OCI-M1 (cell line): ENCODE measurements at places on chromosomes 6 and 20.

GRCh38 chr20:15515691-15516090, 1057.6 kb downstream of the KIF16B start:
- peak; percentile 32 for DNase-seq

DNA sequence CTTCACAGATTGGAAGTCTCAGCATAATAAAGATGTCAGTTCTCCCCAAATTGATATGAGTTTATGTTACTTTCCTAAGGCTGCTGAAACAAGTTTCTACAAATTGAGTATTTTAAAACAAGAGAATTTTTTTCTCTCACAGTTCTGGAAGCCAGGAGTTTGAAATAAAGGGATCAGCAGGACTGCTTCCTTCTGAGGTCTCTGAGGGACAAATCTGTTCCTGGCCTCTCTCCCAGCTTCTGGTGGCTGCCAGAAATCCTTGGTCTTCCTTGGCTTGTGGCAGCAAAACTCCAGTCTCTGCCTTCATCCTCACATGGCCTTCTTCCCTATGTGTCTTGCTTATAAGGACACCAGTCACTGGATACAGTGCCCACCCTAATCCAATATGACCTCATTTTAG, 136.1 kb downstream of the TFAP2A start:
- DNase-seq: no peak

DNA sequence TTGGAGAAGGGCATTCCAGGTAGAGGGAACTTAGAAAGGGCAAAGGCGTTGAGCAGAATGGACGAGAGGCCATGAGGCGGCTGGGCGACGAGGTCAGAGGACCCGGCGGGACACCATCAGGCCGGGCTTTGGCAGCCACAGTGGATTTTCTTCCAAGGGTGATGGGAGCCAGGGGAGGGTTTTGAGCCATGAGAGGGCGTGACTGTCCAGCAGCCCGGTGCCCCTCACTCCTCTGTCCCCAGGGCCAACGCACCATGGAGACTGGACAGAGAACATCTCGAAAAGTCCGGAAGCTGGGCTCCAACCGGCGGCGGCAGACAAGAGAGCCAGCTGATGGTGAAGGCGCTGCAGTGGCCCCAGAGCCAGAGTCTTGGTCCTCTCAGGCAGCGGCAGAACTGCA, 6.4 kb downstream of the RAB44 start:
- no peak for DNase-seq

GRCh38 chr6:117552618-117553017, 49.7 kb downstream of the GOPC start:
- DNase-seq: no peak

DNA sequence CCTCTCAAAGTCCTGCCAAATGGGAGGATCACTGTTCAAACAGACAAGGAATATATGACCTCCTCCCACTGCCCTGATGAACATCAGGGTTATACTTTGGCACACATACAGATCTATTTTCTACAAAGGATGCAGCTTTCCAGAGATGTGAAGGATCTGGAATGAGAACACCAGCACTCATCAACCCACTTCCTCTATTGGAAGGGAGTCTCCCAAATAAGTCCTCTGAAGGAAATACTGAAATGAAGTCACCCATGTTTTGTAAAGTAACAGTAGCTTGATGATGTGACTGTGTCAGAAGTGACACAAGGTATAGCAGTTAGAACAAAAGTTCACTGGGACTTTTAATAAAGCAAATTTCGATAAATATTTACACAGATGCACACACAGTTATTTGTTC, 104.9 kb downstream of the OGFRL1 start:
- DNase-seq: peak; percentile 8

GRCh38 chr6:157563611-157564284, 182.8 kb downstream of the ZDHHC14 start:
- no peak for DNase-seq

DNA sequence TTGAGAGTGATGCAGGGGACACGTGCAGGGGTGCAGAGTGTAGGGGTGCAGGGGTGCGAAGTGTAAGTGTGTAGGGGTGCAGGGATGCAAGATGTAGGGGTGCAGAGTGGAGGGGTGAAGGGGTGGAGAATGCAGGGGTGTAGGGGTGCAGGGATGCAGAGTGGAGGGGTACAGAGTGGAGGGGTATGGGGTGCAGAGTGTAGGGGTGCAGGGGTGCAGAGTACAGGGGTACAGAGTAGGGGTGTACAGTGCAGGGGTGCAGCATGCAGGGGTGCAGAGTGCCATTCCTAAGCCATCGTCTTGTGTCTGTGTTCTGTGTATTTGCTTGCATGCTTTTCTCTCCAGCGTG, 345.4 kb downstream of the TAF4 start:
- DNase-seq: no peak

DNA sequence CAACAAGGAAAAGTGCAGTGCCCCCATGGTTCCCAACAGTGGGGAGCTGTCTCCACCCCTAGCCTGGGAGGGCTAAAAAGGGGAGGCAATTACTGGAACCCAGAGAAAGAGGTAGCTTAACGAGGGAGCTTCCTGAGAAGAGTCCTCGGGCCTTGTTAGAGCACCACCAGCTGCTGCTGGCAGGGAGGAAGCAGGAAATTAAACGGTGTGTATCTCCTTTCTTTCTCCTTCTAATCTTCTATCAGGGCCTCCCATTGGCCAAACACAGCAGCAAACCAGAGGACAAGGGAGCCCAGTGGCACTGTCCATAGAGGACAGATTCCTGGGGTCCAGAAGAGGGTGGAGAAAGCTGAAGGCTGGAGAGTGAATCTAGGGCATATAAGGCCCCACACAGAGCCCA, 7.6 kb upstream of the BTN2A2 start:
- no peak for DNase-seq

DNA sequence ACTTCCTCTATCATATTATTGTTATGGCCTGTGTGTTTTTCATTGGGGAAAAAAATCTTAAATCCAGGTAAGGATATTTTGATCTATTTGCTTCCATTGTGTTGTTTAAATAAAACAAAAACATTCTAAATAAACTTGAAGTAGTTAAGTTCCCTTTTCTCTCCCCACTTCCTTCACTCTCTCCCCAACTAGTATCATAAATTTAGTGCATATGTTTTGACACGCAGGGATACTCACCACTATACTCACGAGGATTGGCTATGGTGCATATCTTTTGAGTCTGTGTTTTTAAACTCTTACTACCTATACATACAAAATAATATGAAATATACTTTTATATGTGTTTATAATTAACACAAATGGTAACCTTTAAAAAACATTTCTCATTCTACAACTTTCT, 5.2 kb downstream of the TTLL9 start:
- peak; percentile 6 for DNase-seq

- DNase-seq: no peak
Observed at GRCh38 chr6:158839796-158840195, 20.6 kb upstream of the EZR start.

GRCh38 chr6:167113935-167114910, 8.7 kb upstream of the CCR6 start:
- no peak for DNase-seq

- DNase-seq: no peak
Observed at GRCh38 chr6:167122827-167123657, at the start of gene CCR6. TSS of gene CCR6 (plus strand) at chr6:167123096. CDS start at chr6:167136135, 13,039 bp downstream.

DNA sequence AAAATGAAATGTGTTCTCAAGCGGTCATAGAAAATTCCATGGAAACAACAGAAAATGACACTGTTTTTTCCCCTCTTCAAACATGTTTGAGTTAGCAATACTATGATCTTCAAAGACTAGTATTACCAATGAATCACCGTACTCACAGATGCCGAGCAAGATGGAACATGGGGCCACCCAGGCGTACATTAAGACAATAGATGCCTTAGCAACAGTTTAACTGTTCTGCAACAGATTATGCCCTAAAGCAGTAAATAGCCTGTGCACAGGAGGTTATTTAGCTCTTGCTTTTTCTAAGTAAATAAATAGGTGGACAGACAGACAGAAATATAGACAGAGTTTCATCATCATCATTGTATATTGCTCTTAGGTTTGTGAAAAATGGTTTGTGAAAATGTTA, 284.0 kb upstream of the DEFB112 start:
- DNase-seq: no peak

GRCh38 chr20:13041574-13042457, 33.0 kb downstream of the SPTLC3 start:
- DNase-seq: no peak

- DNase-seq: no peak
Observed at GRCh38 chr6:137952247-137952646, 85.2 kb downstream of the TNFAIP3 start.

- peak; percentile 53 for DNase-seq
Observed at GRCh38 chr20:61886721-61887595, 178.7 kb downstream of the TAF4 start.

DNA sequence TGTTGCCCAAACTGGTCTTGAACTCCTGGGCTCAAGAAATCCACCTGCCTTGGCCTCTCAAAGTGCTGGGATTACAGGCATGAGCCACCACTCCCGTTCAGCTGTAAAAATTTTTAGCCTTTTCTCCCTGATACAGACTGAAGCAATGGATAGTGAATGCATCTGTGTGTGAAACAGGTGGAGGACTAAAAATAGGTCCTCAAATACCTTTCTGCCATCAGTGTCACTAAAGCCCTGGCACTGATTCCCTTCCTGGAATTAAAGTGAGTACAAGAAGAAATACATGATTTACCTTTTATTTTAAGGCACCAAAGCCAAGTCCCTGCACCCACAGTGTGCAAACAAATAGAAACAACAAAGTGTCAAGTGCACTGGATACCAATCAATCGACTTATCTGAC, 25.1 kb downstream of the TULP4 start:
- DNase-seq: no peak

DNA sequence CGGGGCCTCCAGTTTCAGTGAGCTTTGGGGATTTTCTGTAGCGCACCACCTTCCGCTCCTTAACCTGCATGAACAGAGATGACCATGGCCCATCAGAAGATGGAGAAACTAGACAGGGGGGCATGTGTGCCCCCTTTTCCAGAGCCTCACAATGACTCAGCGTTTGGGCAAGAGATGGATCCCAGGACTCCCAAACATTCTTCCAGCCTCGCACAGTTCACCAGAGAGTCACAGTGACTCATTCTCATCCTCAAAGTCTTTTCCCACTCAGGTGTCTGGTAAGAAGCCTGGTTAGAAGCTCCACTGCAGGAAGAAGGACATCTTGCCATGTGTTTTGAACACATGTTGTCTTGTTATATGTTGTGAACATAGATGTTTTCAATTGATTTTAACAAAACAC, 76.2 kb upstream of the FRMD1 start:
- DNase-seq: no peak

DNA sequence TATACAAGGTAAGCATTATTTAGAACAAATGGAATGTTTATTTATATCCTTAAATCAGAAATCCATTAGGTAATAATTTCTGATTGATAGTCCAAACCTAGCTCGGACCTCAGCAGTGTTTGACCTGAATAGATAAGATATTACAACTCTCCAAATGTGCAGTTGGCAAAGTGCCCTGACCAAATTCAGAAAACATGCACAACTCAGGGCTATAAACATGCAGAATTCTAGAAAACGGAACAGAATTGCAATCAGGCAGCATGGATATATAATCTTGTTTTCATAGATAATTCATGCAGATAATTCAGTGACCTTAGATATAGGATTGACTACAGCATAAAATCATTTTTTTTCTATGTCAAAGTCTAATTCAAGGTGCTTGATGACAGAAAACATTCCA, 626.6 kb upstream of the CITED2 start:
- no peak for DNase-seq

DNA sequence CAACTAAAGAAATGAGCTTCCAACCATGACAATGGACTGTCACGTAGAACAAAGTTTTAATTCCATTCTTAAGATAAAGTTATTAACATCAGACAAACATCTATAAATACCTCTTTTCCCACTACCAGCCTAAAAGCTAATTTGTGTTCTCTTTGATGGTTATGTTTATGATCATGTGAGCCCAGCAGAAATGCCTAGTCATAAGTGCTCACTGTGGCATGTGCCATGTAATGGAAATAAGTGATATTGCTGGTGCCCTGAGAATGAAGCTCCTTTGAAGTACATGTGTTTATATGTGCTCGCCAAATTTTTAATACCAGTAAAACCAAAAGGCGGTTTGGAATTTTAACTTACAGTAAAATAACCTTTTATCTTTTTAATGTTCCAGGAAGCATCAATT, 205.8 kb downstream of the ISM1 start:
- DNase-seq: peak; percentile 16

GRCh38 chr6:106870824-106871717, 103.5 kb downstream of the CD24 start:
- no peak for DNase-seq

DNA sequence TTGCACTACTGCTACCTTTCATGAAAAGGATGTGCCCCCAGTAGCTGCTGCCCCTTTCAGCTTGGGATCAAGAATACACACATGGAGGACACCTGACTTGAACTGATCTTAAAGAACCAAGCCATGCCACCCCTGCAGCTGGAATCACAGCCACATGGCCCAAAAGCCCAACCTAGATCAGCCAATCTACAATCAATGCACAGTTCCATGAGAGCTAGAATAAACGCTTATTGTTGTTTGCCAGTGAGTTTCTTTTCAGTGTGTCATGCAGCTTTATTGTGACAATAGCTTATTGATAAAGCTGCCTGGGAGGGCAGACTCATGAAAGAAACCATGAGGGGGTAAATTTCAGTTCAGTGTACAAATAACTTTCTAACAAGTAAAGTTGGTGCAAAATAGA, 397.7 kb downstream of the PTPRT start:
- DNase-seq: no peak

DNA sequence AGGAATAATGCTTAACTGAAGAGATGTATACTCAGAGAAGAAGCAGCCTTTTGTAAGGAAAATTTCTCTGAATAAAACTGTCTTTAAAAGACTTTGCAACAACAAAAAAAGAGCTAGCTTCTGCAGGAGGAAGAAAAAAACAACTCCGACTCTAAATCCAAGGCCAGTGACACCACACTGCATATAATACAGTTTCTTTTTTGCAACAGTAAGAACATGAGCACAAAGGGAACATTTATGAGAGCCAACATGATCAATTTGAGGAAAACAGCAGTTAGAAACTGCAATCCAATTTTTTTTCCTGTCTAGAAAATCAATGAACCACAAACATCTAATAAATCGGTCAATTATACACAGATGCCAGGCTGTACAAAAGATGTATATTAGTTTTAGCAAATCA, 42.9 kb upstream of the UST start:
- no peak for DNase-seq

DNA sequence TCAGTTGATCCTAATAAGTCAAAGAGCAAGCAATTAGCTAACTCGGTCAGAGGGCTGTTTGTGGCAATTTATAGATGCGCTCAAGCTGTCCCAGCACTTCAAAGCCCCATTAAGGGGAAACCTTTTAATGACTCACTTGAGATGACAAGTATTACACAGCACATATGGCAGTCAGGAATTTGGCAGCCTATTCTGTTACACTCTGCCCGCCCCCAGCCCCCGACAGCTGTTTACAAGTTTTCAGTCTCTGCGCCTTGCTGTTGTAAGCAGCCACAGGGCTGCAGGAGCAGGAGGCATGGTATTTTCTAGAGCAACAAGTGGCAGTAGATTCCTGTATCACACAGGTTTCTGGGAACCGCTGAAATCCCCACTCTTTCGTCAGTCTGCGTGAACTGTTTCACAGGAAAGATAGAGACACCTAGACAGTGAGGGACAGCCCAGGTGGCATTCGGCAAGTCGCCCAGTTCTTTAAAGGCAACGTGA, 263.0 kb downstream of the FOXC1 start:
- no peak for DNase-seq
